SHP77 treated with DMSO at 0.1 percent for 48 hours (cell line): ENCODE measurements at places on chromosomes 6 and 20.

DNA sequence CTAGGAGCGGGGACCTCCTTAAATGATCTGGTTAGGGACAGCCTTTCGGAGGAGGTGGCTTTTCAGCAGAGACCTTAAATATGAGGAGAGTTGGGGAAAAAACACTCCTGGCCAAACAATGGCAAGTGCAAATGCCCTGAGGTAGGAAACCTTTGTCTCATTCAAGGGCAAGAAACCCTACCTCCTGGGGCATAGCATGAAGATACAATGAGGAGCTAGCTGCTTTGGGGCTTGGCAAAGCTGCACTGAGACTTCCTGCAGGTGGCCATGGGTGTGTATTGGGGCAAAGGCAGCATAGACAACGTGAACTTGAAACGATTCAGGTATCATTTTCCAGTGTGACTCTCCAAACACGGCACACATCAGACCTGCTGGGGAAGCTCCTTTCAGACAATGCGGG is 30.7 kb downstream of the PMEPA1 start:
- no peak for DNase-seq

DNA sequence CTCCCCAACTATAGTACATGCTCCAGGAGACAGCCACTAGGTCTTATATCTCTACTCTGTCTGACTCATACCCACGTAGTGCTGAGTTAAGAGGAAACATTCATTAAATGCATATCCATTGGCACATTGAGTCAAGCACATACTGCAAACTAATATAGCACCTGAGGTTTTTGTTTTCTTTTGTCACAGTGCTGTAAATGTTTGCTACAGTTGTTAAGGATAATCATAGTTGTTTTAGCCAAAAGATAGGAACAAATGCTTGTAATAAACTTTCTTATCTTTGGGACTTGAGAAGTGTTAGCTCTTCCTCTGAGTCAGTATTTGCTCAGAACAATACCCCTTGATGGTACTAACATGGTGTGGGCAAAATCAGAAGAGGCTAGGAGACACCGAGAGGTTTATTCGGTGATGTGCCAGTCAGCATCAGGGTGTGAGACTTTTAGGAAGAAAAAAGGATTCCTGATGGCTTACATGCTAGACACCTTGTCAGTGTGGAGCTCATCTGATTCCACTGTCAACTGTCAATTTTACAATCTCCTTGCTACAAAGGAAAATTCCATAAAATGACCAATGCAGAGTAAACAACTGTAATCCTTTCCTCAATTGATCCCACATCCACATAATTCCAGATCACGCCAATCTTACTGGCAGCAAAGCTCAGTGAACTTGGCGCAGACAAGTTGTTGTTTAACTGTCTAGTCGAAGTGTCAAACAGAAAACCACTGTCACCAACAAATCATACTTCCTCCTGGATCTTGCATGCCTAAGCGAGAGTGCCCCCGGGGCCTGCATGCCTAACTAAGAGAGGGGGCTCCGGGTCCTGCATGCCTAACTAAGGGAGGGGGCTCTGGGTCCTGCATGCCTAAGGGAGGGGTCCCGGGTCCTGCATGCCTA is 36.1 kb downstream of the ELOVL2 start:
- DNase-seq = no peak

GRCh38 chr6:74645108-74645849 is 560.6 kb downstream of the COL12A1 start:
- DNase-seq = no peak

GRCh38 chr6:33431880-33432541 is 12.1 kb downstream of the SYNGAP1 start:
- DNase-seq = no peak

DNA sequence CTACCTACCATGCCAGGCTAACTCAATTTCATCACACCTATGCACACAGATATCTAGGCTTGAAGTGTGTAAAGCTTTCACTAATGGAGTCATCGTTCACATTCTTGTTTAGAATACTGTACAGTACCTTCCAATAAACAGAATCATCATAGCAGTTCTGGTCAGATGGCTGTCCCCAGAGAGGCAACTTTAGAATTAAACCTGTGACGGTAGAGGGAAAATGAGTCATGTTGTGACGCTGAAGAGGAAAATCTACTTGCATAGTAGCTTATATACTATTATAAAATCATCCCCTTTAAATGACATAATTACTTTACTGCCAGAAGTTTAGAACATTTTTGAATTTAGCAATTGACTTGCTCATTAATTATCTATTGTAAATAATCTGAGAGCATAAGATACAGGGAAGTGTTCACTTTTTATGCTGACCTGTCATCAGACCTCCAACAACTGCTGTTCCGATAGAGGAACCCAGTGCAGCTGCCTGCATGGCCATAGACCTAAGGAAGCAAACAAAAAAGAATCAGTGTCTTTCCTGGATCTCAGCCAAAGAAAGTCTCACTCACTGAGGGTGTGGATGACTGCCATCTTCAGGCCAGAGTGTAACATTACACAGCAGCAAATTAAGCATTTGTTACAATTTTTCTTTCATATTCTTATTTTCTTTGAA is 29.8 kb downstream of the RHAG start:
- peak; percentile 85 for DNase-seq

GRCh38 chr20:32970973-32971300 is 33.3 kb downstream of the SUN5 start:
- no peak for DNase-seq

- DNase-seq = no peak
These were observed 2.8 kb upstream of the TFAP2A start for GRCh38 chr6:10417681-10418104.

DNA sequence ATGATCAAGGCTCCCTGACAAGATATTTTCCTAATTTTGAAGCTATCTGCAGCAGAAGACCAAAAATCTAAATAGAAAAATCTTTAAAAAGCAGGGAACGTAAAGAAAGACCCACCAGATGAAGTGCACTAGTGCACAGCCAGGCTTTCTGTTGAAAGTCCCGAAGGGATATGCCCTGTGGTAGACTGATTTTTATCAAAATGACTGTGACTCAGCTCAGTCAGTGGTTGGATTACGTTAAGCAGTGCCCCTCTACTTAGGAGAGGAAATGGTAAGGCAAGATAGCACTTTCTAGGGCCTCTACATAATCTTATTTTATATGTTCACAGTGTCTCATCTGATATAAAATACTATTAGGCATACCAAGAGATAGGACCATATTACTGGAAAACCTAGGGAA is 123.4 kb upstream of the RAB32 start:
- DNase-seq = no peak

GRCh38 chr6:31851485-31851832 is 11.2 kb downstream of the NEU1 start:
- DNase-seq = no peak
